Activated naive CD8-positive, alpha-beta T cell treated with anti-CD3 and anti-CD28 coated beads for 36 hours (primary cell): ENCODE measurements at places on chromosomes 2 and 18. TPM values are rescaled to one million over a fixed set of nuclear protein-coding genes. Genes with fewer than 3 reads are reported as not detected.

Gene HMSD
- total RNA-seq: 4.4 TPM

DNA sequence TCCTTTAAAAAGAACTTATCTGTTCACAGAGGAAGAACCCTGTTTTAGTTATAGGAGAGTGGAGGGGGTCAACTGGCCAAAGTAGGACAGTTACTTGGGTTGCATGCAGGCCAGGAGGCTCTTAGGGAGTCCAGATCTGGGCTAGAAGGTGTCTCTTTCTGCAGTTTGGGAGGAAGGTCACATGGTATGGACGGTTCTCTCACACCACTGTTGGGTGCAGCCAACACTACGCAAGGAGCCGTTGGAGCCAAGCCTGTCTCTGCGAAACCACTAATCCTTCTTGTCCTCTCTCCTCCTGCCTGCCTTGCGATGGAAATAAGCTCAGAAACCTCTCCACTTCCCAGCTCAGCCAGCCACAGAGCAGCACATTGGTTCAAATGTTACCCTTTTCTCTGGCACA, 105.9 kb upstream of the TGFA start:
- DNase-seq: no peak

Gene C2orf15
- total RNA-seq: 1.0 TPM

Gene SRD5A2
- not detected for total RNA-seq

Gene ZSWIM2
- total RNA-seq: not detected

- DNase-seq: no peak
Measured at GRCh38 chr2:117349687-117350086, 464.8 kb upstream of the DDX18 start.

DNA sequence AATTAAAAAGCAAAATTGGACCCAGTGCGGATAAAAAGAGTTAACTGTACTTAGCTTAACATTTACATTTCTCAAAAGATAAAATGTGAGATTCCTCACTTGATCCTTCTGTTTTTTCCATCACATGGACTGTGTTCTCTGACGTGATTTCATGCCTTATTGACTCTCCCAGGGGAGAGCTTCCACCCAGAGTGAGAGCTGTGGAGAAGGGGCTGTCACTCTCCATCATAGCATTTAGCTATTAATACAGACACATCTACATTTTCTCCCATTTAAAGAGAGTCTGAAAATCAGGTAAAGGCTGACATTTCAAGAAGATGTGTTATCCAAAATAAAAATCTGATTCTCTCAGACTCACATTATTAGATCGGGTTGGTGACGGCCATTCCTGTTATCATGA, 493.8 kb downstream of the FBXO15 start:
- DNase-seq: no peak

Gene KIF1A
- total RNA-seq: 8.2 TPM

GRCh38 chr2:164831887-164832286, 9.7 kb downstream of the COBLL1 start:
- no peak for DNase-seq

DNA sequence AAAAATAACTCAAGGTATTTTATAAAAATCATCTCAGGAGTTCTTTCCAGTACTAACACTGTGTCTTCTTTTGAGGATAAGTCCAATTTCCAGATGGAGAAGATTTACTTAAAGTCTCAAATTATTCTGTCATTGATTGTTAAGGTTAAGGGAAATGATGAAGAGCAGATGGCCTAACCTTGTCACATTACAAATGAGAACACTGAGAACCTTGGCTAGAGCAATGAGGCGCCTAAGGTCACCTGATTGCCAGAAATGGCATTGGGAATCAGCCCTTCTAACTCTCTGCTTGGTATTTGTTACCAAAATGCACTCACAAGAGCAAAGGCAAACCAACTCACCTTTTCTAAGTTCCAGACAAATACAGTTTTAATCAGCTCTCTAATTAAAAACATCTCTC, 835.1 kb downstream of the RNF144A start:
- DNase-seq: no peak

- DNase-seq: no peak
Measured at GRCh38 chr2:12257476-12257875, 459.3 kb upstream of the TRIB2 start.

Gene RGPD8
- total RNA-seq: 14.9 TPM

DNA sequence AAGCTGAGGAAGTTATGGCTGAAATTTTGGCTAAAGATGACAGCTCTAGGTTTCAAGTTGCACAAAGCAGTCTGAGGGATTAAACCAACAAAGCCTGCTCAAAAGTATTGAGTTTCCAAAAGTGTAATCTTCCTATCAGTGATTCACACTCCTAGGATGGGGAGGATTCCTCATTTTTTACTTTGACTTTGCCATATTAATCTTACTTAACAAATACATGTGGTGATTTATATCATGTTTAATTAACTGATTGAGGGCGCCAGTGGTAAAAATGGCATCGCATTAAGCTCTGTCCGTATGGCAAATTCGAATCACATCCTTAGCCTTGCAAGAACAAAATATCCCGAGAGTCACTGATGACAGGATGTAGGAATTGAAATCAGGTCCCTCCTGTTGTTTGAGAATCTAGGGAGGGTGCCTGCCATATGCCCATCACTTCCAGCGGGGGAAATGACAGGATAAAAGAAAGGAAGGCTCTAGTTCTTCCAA, 78.1 kb upstream of the ETAA1 start:
- no peak for DNase-seq

GRCh38 chr2:174013315-174013751, 48.2 kb upstream of the SP3 start:
- DNase-seq: no peak

Gene PLGLB1
- total RNA-seq: 1.6 TPM

- no peak for DNase-seq
Measured at GRCh38 chr2:121356058-121356640, 71.1 kb upstream of the TFCP2L1 start.

DNA sequence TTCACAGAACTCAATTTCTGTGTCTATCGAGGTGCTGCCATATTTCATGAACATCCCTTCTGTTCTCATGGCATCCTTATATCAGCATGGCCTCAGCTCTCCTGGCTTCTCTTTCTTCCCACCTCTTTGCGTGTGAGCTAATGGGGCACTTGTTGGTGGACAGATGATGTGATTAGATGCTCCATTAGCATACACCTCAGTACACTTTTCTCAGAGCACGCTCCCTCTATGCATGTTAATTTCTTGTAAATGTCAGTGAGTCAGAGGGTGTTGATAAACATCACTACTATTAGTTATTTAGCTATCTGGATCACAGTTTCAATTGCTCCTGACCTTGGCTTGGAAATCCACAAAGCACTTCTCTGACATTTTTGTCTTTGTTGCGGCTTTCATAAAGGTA, 159.4 kb downstream of the CD8B2 start:
- DNase-seq: no peak

GRCh38 chr2:187338679-187339121, 109.4 kb downstream of the CALCRL start:
- DNase-seq: no peak

Gene INO80C
- 38.4 TPM for total RNA-seq

GRCh38 chr2:96407041-96407918, 71.7 kb downstream of the NCAPH start:
- DNase-seq: peak; percentile 63

DNA sequence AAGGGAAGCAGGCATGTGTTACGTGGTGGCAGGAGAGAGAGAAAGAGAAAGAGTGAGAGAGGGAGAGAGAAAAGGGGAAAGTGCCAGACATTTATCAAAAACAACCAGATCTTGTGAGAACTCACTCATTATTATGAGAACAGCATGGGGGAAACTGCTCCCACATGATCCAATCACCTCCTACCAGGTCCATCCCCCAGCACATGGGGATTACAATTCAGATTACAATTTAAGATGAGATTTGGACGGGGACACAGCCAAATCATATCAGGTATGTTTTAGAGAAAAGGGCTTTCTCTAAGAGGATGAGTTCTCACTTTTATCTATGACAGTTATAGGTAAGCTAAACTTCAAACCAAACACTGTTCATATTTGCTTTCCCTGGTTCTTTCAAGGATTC, 597.3 kb upstream of the PIK3C3 start:
- DNase-seq: no peak

DNA sequence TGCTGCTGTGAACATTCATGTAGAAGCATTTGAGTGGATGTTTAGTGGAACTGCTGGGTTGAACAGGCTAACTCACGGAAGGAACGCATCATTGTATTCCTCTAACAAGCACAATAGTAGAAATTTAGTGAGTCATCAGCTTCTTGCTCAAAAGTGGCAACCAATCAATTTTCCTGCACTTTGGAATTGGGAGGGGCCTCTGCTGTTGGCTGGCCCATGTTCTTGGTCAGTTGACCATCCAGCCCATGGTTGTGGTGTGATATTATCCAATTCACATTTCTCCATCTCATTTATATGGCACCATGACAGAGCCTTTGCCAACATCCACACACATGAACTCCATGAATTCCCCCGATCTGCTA, 95.0 kb downstream of the TNFRSF11A start:
- DNase-seq: peak; percentile 15

DNA sequence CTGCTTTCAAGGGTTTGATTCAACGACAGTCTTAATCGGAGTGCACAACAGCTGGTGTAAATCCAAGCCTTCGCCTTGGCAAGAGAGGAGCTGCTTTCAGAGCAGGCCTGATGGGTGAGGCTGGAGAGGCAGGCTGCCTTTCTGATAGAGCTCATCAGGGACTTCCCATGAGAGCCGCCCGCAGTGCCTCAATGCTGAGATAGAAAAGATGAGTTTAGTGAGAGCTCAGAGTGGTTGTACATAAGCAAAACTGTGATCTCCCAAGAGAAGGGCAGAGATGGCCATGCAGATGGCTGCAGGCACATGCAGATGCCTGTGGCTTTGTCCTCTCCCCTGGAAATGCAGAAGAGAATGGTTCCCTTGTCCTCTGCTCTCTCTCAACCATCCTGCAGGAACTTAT, 122.1 kb downstream of the ARL4C start:
- no peak for DNase-seq

- DNase-seq: no peak
Measured at GRCh38 chr2:41937921-41938708, 109.7 kb upstream of the PKDCC start.

DNA sequence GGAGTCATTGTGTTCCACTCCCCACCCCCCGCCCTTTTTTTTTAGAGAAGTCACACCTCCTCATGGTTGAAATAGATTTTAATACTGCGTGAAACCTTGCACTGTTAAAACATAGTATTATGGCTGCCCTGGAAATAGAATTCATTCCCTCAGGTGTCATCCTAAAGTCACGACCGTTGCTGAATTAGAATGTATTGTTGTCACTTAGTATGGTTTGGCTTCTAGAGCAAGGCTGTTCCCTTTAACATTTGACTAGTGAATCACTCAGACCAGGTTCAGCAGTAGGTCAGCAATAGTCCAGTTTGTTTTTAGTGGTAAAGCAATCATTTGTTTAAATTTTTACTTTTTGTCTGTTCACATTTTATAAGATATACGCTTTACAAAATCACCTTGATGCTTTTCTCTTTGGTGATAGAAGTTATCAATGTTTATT, 1.2 kb downstream of the BABAM2 start:
- DNase-seq: no peak

DNA sequence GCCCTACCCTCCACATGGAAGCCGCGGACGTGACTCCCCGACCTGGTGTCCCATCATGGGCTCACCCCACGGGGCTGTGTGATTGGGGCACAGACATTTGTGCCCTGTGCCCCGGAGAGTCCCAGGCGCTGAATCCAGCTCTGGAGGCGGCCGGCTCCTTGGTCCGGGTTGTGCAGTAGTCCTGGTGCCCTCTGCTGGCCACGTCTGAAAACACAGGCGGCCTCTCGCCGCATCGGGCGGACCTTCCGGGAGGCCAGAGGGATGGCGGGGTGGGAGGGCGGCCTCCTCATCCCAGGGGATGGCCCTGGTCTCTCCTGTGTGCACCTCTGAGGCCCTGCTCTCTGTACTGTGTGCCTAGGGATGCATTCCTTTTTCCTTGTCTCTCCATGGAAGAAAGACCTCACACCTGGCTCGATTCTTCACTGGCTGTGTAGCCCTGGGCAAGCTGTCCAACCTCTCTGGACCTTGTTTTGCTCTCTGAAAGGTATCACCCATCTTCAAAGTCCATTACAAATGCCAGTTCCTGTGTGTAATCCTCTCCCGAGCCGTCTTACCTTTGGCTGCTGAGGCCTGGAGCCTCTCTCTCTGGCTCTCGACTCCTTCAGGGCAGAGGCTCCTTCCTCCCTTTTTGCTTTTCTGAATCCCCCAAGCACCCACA, 27.6 kb downstream of the CELF4 start:
- DNase-seq: peak; percentile 60

- no peak for DNase-seq
Measured at GRCh38 chr2:209525834-209526281, 102.0 kb downstream of the MAP2 start.

DNA sequence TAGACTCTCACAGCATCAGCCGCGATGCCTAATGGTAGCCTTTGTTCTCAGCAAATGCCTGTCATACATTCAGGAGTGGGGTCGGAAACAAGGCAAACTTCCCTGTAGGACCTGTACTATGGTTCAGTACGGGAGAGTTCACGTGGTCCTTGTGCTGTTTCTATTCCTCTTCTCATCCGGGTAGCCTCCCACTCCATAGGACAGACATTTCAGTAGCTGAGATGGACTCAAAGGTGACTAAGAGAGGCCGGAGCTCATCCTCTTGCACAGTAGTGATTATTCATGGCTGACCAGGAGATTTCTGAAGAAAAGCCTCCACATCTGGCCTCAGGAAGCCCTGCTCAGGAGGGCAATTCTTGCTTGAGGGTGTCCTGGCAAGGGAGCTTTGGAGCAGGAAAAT, 117.8 kb upstream of the SPRED2 start:
- DNase-seq: no peak

GRCh38 chr2:70959271-70959761, 19.1 kb upstream of the ANKRD53 start:
- DNase-seq: no peak

DNA sequence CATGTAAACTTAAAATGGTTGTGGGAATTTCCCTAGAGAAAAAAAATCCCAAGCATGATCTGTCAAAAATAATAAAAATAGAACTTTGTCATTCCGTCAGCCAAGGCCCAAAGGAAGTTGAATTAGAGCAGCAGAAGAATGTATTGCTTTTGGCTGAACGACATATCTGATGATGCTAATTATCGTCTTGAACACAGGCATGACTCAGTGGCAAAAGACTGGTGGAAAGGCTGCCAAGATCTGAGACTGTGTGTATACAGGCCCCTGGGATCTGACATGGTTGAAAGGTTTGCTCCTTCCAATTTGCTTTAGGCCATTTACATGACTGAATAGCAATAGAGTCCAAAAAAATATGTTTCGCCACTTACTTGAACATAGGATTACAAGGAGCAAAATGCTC, 1057.1 kb upstream of the CRIM1 start:
- no peak for DNase-seq
